ENCODE measurements at places on chromosomes 11 and 22.

DNA sequence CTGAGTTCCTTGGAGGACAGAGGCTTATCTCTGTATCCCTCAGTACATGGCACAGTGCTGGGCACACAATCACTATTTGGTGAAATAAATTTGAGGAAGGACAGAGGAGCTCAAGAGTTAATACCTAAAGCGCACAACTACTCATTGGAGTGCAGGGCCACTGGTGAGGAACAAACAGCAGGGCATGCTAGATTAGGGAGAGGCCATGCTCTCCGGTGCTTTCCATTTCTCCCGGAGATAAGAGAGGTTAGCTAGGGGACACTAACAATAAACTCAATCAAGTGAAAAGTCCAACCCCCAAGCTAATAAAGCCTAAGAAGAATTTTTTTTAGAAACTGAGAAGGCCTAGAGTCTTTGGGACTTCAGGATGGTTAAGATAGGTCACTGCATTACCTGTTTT is 29.1 kb downstream of the NFRKB start:
- no peak for DNase-seq

- DNase-seq, result no peak
Measured at GRCh38 chr22:39253435-39254070, 8.8 kb upstream of the PDGFB start.

DNA sequence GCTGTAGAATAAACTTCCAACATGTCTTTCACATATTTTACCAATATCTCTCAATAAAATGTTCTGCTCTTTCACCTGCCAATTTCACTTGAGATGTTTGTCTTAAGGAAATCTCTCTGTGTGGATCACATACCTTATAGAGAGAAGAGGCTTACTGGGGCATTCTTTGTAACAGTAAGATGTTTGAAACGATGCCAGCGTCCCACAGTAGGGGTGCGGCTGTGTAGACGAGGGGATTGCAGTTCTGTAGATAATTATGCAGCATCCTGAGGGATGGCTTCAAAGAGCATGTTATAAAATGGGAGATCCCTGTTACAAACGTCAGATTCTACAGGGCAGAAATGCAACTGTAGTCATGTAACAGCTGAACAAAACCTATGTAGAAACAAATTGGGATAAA is 200.0 kb downstream of the TBC1D22A start:
- no peak for DNase-seq

GRCh38 chr22:26466196-26466595 is 17.4 kb downstream of the HPS4 start:
- DNase-seq, result no peak

- no peak for DNase-seq
Measured at GRCh38 chr11:56849250-56849649, 100.8 kb upstream of the OR9G4 start.

- no peak for DNase-seq
Measured at GRCh38 chr22:29256606-29257325, 11.0 kb downstream of the RHBDD3 start.

Measured in left renal pelvis (tissue), 4 donors.